ENCODE measurements at places on chromosomes 4 and X. TPM values are rescaled to one million over a fixed set of nuclear protein-coding genes. Genes with fewer than 3 reads are reported as not detected.

SLIT2 gene
- 35.9 TPM for total RNA-seq

DNA sequence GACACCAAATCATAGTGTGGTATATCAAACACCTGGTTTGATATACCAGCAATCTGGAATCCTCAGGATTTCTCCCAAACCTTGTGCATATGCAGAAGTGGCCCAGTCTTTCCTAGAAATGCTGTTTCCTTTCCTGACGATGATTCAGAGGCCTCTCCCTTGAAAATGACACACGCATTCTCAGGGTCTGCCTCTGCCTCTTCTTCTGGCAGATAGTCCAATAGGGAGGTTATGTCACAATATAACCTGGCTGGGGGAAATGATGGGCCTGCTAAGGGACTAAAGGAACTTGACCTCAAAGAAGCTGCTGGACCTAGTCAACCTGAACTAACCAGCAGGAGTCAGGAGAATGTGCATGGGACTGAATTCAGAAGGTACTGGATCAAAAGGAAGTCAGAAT, 435.2 kb downstream of the IDS start:
- no peak for DNase-seq

GRCh38 chr4:189207872-189208271, 732.8 kb upstream of the FRG1 start:
- DNase-seq: no peak

GRCh38 chrX:39757971-39758370, 339.8 kb downstream of the BCOR start:
- peak; percentile 81 for DNase-seq

GRCh38 chrX:154804261-154804956, 876 bp downstream of the MPP1 start:
- DNase-seq: no peak

GRCh38 chr4:108937066-108937465, 174.2 kb upstream of the ETNPPL start:
- no peak for DNase-seq

- DNase-seq: peak; percentile 45
Measured at GRCh38 chr4:120841580-120841979, 80.9 kb downstream of the PRDM5 start.
